ENCODE measurements at places on chromosomes 2 and 18. TPM values are rescaled to one million over a fixed set of nuclear protein-coding genes. Genes with fewer than 3 reads are reported as not detected.

Gene SLC4A3
- 0.26 TPM for total RNA-seq

Gene IL36A
- not detected for total RNA-seq

Gene IL36RN
- not detected for total RNA-seq

Gene ZNF513
- total RNA-seq: 6.8 TPM

Gene C2orf74
- 12.9 TPM for total RNA-seq

Gene ATP6V1C2
- total RNA-seq: under 0.01 TPM

Gene SLC16A14
- total RNA-seq: 0.09 TPM

Gene CSRNP3
- 0.76 TPM for total RNA-seq

Data from dermis lymphatic vessel endothelial cell (primary cell).